ENCODE measurements at places on chromosomes 3 and 15. TPM values are rescaled to one million over a fixed set of nuclear protein-coding genes. Genes with fewer than 3 reads are reported as not detected.

GRCh38 chr15:69265347-69265955, 33.3 kb upstream of the PAQR5 start:
- H3K4me3 ChIP-seq: no peak overlapping the region
- no peaks in the 10 kb centered on the region for H3K36me3 ChIP-seq
- no peak for DNase-seq
- no peak overlapping the region for H3K27ac ChIP-seq

GRCh38 chr3:123113889-123114450, 47.1 kb downstream of the PDIA5 start:
- H3K27ac ChIP-seq: peak overlapping the region; percentile 23
- no peak for DNase-seq
- H3K4me3 ChIP-seq: no peak overlapping the region
- peaks cover 33% of the 10 kb centered on the region for H3K36me3 ChIP-seq

- peaks cover 23% of the 10 kb centered on the region for H3K27me3 ChIP-seq
- peaks cover 25% of the 10 kb centered on the region for H3K4me1 ChIP-seq
- peak overlapping the region; percentile 99 for H3K4me3 ChIP-seq
- DNase-seq: peak; percentile 58
- peak overlapping the region; percentile 85 for H3K27ac ChIP-seq
Observed at GRCh38 chr3:184016811-184017671, 643 bp downstream of the ABCC5 start.

DNA sequence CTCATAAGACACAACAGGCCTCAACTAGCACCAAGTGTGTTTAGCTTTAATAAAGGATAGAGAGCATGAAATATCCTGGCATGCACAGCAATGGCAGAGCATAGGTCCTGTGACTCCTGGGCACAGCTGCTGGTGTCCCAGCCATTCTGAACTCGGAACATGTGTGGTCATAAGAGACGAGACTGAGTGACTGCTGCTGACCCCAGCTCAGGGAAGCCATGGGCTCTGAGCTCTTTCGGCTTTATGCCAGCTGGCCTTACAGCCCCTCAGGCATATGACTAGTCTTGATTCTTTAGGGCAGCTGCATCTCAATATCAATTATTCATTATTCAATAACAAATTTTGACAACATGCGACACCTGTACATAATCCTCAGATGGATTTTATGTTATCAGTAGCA, 62.4 kb upstream of the TOPAZ1 start:
- H3K27me3 ChIP-seq: peaks cover 5% of the 10 kb centered on the region
- DNase-seq: no peak
- no peaks in the 10 kb centered on the region for H3K4me1 ChIP-seq
- no peaks in the 10 kb centered on the region for H3K36me3 ChIP-seq
- H3K27ac ChIP-seq: no peak overlapping the region

GRCh38 chr3:73216310-73216709, 154.9 kb downstream of the EBLN2 start:
- no peaks in the 10 kb centered on the region for H3K36me3 ChIP-seq
- no peaks in the 10 kb centered on the region for H3K27me3 ChIP-seq
- DNase-seq: no peak
- no peak overlapping the region for H3K4me3 ChIP-seq
- H3K4me1 ChIP-seq: no peaks in the 10 kb centered on the region

ROPN1 gene
- total RNA-seq: not detected

GRCh38 chr3:158801201-158801600, 653 bp upstream of the MFSD1 start:
- peaks cover 17% of the 10 kb centered on the region for H3K4me1 ChIP-seq
- peak overlapping the region; percentile 64 for H3K27ac ChIP-seq
- H3K27me3 ChIP-seq: peaks cover 16% of the 10 kb centered on the region
- H3K4me3 ChIP-seq: peak overlapping the region; percentile 89
- no peak for DNase-seq

SNX4 gene
- total RNA-seq: 44.4 TPM

UBL7 gene
- total RNA-seq: 56.0 TPM

DNA sequence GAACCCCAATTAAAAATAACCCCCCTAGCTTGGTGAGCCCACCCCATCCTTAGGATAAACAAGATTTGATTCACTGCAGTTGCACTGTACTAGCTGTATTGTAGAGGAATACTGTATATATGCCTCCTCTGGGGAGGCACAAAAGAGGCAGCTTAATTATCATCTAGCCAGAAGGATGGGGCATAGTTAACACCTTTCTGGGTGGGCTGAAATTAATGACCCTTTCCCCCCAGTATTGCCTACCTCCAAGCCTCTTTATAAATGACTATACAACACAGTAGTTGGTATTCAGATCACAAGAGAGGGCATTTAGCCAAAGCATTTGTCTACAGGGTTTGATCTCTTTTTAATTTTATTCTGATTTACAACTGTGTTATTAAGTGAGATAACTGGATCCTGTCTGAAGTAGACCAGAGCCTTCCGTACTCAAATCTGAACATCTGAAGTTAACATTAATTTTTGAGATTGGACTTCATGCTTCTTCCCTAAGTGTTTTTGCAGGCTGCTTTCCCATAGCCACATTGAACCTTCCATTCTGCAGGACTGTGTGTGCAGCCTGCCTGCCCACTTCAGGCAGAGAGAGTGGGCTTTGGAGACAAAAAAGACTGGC, 807.0 kb upstream of the ARRDC4 start:
- no peak overlapping the region for H3K4me3 ChIP-seq
- no peak for DNase-seq
- no peak overlapping the region for H3K27ac ChIP-seq

DNA sequence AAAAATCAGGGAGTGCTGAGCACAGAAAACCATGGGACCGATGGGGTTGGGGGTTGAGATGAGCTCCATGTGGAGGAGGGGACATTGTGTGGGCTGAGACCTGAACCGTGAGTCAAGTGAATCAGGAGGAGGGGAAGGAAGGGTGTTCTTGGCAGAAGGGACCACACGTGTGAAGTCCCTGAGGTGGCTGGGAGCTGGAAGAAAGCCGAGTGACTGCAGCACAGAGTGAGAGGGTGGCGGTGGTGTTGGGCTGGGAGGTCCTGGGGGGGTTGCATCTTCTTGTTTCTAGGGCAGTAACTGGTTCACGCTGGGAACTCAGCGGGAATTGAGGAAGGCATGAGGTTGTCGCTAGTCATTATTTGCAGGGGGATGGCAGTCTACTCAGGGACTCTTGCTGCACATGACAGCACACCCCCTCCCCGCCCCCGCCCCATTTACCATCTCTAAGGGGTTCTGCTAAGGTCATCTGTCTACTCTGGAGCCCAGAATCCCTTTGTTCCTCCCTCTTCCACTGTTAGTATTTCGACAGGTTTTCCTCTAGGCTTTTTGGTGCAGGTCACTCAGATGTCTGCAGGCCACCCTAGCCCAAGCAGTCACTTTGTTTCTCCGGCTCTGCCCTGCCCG, 254.3 kb downstream of the TLE3 start:
- H3K27me3 ChIP-seq: peaks cover 5% of the 10 kb centered on the region
- DNase-seq: no peak
- H3K4me1 ChIP-seq: no peaks in the 10 kb centered on the region
- H3K4me3 ChIP-seq: no peak overlapping the region
- H3K27ac ChIP-seq: no peak overlapping the region
